ENCODE measurements at places on chromosomes 2 and 18.

DNA sequence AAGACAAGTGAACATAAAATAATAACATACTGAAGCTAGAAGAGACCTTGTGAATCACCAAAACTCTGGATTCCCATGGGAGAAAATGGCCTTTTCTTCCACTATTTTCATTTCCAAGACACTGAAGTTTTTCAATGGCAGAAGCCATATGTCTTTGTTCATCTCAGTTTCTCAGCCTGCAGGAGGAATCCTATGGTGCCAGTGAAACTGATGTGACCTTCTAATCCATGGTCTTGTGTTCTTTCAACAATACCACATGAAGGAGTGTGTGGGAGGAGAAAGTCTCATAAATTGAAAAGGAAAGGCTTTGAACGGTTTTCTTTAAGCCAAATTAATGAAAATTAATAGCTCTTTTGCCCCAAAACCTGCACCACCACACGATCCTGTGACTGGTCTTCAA is 257.3 kb downstream of the EPHA4 start:
- no peak for DNase-seq

GRCh38 chr2:160694221-160694620 is 200.6 kb upstream of the RBMS1 start:
- no peak for DNase-seq

GRCh38 chr2:61529944-61530735 is 8.0 kb downstream of the XPO1 start:
- DNase-seq = no peak

- no peak for DNase-seq
These were observed 969.7 kb downstream of the DCDC2C start for GRCh38 chr2:4673025-4673489.

GRCh38 chr18:11147371-11147951 is 1.9 kb downstream of the PIEZO2 start:
- DNase-seq = no peak

GRCh38 chr2:172344159-172344558 is 83.2 kb upstream of the ITGA6 start:
- no peak for DNase-seq

DNA sequence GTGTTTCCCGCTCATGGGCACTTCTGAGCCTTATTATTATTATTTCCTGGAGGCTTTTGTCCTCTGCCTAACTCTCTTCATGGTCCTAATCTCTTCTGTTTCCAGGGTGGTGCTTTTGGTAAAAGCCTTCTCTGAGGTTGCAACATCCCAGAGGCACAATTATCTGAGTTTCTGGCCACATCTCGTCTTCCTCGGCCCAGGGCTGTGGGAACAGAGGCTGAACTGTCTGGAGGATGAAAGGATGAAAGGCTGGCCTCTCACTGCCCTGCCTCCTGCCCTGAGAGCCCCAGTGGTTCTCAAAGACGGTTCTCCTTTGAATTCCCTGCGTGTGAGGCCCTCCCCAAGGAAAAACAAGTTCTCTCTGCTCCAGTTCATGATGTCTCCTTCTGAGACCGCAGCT is 13.8 kb downstream of the GYPC start:
- DNase-seq = no peak

DNA sequence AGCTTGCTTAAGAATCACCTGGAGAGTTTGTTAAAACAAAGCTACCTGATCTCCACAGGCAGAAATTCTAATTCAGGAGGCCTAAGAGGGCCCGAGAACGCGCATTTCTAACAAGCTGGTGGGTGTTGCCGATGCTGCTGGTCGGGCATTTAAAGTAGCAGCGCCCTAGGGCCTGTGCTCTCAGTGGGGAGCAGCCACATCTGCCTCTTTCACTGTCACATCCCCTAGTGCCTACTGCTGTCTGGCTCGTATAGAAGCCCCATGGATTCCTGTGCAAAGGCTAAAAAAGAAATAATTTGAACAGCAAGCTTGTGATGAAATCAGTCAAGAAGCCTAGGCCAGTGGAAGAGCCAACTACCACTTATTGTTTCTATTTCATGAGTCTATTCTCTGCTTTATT is 126.7 kb upstream of the SMIM21 start:
- no peak for DNase-seq

- no peak for DNase-seq
These were observed 29.6 kb downstream of the ARHGAP15 start for GRCh38 chr2:143158551-143159485.
